ENCODE measurements at places on chromosomes 6 and 20.
A peak's percentile ranks its signal among the peaks of the same experiment; 100 is the strongest.

DNA sequence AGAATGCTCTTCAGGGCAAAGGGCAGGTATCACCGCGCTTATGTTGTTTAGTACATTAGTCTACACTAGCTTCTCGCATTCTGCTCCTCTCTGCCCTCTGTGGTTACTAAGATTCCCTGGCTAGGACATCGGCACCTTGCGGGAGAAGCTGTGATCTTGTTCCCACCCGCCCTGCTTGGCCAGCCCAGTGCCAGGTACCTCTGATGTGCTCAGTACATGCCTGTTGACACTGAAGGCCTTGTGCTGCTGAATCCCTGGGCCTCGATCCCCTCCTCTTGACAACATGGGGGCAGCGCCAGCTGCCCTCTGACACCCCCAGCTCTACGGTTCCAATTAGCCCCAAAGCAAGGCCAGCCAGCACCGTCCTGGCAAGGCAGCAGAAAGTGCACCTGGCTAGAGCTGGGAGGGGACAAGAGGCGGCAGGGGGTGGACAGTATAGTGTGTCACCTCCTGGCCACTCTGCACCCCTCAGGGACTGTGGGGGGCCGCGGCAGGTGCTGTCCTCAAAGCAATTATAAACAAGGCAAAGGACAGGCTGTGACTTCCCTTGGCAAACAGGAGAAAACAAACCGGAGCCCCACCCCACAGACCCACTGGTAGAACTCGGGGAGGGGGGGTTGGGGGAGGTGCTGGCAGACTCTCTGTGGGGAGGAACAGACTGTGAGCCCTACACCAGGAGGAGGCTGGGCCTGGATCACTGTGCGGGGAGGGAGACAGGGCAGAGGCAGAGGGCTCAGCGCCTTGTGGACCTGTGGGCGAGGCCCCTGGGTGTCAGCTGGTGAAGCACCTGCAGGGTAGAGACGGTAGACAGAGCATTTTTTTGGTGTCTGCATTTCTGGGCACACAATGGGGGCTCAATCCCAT, 7.1 kb downstream of the TFEB start:
- DNase-seq = no peak

GRCh38 chr20:24378661-24379483, 90.6 kb upstream of the SYNDIG1 start:
- DNase-seq = no peak

DNA sequence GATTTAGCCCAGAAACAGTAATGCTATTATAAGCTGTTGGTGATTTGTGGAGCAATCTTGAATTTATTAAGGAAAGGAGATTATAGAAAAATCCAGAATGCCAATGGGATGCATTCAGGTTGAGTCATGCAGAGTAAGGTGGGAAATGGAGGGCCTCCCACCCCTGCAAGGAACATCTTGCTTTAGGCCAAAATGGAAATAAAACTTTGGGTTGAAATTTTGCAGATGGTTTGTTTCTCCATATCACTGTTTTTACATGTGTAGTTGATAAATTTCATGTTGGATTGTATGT, 152.4 kb downstream of the BCAS1 start:
- DNase-seq = no peak

GRCh38 chr20:3013771-3014170, 29.7 kb upstream of the GNRH2 start:
- DNase-seq = no peak

DNA sequence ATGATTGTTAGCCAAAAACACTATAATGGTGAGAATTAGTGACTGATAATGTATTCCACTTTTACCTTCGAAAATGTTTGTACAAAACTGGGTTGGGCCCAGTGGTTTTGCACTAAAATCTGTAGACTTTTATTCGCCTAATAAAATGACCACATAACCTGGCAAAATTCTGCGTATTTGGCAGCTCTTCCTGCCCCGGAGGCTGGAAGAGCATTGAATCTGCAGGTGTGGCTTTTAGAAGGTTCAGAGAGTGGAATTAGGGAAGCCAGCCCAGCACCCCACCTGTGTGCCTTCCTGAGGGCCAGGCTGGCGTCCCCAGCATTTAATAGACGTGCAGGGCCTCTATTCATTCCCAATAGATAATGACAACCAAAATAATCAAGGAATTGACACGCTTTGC, 256.7 kb downstream of the UST start:
- no peak for DNase-seq

DNA sequence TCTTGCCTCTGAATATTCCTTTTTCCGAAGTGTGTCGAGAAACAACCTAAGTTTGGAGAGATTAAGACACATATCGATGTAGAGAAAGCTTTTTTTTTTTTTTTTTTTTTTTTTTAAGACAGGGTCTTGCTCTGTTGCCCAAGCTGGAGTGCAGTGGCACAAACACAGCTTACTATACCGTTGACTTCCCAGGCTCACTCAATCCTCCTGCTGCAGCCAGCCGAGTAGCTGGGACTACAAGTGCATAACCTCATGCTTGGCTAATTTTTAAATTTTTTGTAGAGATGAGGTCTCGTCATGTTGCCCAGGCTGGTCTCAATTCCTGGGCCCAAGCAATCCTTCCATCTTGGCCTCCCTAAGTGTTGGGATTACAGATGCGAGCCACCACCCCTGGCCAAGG, 21.4 kb downstream of the SLC17A5 start:
- no peak for DNase-seq

- DNase-seq = no peak
Measured at GRCh38 chr6:1068068-1068467, 243.8 kb upstream of the FOXQ1 start.

DNA sequence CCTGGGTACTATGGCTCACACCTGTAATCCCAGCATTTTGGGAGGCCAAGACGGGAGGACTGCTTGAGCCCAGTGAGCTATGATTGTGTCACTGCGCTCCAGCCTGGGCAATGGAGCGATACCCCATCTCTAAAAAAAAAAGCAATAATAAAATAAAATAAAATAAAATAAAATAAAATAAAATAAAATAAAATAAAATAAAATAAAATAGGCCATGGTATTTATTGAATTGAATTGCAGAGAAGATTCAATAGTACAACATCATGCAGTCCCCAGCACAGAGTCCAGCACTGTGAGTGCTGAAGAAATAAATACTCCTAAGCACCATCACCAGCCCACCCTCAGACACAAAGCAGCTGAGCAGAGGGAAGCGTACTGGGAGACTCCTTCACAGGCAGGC, 144.7 kb downstream of the RALGAPA2 start:
- DNase-seq = no peak

DNA sequence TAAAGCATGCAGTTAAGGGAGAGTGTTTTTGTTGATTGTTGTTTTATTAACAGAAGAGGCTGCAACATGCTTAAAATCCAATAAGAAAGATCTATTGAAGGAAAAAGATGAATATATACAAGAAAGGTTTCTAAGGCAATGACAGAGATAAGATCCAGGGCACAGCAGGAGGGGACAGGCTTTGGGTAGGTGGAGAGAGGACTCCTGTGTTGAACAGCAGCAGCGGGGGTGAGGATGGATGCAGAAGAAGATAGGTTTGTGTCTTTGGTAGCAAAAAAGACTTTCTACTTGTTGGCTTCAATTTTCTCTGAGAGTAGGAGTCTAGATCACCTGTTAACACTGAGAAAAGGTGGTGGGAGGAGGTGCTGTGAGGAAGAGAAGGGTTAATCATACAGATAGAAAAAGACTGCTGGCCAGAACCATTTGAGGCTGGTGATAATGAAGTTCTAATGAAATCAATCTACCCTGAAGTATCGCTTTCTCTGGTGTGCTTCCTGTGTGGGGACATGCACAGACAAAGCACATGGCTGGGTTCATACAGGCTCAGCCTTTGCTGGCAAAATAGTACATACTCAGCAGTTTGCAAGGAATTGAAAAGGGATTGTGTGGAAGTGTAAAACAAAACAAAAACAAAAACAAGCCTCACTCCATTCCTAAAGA, 17.2 kb upstream of the DST start:
- no peak for DNase-seq

DNA sequence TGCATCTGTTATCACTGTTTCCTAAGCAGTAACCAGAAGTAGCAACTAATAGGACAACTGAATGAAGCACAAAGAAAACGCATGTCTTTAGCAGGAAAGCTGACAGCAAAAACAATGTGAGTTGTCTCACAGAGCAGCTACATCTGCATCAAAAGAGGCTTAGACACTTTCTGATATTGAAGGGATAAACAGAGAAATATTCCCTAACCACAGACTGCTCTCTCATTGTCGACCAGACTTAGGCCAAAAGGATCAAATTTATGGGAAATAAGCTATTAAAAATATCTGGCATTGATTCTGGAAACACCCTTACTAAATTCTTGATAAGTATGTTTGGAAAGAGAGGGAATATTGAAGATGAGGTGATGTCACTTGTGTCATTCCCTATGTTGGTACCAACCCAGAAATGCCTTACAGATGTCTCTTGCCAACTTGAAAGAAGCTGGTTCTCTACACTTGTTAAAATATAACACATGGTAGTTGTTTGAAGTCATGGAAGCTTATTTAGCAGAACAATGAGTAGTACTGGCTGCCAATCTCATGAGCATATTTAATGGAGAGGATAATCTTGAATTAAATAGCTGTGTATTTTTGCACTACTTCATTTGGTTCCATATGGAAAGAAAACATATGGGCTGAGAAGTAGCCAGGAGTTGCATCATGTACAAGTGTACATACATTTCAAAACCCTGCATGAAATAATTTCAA, 929.3 kb upstream of the MAN1A1 start:
- no peak for DNase-seq

DNA sequence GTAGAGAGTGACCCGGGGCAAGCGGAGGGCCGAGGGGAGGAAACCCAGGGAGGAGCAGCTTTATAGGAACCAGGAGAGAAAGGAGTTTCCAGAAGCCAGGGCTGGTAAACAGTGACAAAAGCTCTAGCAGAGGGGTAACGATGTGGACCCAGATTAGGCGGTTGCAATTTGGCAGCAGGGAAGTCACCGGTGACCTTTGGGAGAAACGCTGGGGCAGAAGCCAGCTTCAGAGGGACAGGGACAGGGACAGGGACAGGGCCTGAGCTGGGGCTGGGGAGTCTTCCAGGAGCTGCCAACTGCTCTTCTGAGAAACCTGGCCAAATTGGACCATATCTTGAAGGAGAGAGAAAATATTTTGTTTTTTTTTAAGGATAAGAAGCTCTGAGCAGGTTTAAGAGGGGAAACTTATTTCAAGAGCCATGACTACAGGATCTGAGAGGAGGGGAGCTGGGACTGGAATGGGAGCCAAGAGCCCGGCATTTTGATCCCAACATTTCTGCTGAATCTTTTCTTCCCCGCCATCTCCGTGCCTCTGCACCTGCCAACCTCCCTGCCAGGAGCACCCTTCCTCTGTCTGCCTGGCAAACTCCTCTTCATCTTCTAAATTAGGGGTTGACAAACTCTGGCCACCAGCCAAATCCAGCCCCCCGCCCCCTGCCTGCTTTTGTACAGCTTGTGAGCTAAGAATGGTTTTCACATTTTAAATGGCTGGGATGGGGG, 22.6 kb upstream of the PREX1 start:
- no peak for DNase-seq

GRCh38 chr6:112275365-112275764, 21.0 kb upstream of the LAMA4 start:
- DNase-seq = no peak

- DNase-seq = peak; percentile 81
Measured at GRCh38 chr20:24951536-24952083, 2.5 kb downstream of the CST7 start.

DNA sequence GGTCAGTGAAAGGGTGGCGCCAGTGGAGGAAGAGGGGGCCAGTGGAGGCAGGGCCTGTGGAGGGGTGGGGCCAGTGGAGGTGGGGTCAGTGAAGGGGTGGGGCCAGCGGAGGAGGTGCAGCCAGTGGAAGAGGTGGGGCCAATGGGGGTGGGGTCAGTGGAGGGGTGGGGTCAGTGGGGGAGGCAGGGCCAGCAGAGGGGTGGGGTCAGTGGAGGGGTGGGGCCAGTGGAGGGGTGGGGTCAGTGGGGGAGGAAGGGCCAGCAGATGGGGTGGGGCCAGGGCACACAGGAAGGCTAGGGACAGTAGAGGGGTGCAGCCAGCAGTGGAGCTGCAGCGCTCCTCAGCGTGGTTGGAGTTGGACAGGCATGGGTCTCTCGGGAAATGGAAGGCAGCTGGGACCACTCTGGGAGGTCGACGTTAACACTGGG, 18.7 kb downstream of the ADRM1 start:
- no peak for DNase-seq

DNA sequence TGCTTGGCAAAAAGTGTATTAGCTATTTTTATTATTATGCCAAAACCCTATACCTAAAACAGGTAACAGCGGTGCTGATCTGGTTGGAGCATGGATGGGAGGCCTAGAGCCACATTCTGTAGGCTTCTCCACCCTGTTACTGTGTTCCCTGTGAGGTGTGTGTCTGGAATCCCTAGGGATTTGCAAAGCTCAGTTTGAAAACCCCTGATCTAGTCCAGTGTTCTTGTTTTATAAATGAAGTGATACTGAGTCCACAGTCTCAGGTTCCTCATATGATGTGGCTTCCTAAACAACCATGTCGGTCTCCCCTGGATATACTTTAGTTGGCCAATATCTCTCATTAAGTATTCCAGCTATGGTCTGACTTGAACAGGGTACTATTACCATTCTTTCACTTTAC, 16.3 kb downstream of the ACSS2 start:
- DNase-seq = no peak

DNA sequence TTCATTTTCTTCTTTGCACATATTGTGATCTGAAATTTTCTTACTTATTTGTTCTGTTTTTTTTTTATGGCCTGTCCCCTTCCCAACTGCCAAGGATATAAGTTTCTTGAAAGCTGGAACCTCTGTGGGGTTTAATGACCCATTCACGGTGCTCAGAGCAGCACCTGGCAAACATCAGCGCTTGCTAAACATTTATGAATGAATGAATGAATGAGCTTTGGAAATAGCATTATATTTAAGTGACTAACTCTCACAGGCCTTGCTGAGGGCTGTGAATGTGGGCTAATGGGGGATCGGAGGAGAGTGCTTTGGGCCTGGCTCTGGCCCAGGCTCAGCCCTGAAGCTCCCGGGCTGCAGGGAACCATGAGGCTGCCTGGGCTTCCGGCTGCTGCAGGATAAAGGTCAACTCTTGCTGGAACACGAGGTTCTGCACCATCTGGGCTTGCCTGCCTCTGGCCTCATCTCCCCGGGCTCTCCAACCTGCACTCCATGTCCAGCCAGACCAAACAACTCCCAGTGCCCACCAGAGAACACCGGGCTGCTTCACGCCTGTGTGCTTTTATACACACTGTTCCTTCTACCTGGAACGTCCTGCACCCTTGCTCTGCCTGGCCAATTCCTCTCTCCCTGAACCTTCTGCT, 14.6 kb upstream of the ARMC12 start:
- DNase-seq = no peak

- DNase-seq = no peak
Measured at GRCh38 chr6:117264692-117265409, 507 bp upstream of the VGLL2 start.

DNA sequence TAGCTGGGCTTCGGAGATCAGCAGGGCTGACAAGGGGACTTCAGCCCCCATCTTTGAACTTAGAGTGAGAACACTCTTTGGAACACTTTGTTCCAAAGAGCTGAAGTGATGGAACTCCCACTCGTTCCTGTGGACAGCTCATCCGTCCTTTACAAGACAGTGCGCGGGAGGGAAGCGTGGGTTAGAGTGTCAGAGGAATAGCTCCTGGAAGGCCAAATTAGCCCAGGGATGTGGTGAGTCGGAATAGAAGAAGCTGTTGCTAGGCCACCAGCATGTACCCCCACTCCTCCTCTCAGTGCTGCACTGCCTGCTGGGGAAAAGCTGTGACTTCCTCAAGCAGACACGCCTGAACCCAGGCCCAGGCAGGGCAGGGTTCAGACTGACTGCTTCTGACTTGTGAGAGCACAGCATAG, 1.7 kb downstream of the SDCBP2 start:
- DNase-seq = peak; percentile 43

- DNase-seq = no peak
Measured at GRCh38 chr6:6417475-6417874, 97.0 kb upstream of the F13A1 start.
